ENCODE measurements at places on chromosomes 4 and X.

DNA sequence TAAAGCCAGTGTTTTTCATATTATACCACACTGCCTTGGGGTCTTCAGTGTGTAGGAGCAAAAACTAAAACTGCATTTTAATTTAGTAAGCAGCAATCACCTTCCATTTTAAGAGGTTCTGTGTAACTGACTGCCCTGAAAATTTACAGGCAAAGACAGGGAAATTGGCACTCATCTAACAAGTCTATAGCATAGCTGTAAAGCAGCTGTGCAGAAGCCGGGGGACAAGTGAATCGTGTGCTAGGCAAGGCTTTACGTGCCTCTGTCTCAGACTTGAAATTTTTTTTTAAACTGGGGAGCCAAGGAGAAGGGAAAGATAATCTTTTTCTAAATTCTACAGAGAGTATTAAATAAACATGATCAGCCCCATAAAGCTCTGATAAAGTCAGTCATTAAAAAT, 39.7 kb downstream of the TSPAN5 start:
- DNase-seq: no peak

GRCh38 chr4:164251257-164251656, 502.7 kb upstream of the SMIM31 start:
- DNase-seq: no peak

DNA sequence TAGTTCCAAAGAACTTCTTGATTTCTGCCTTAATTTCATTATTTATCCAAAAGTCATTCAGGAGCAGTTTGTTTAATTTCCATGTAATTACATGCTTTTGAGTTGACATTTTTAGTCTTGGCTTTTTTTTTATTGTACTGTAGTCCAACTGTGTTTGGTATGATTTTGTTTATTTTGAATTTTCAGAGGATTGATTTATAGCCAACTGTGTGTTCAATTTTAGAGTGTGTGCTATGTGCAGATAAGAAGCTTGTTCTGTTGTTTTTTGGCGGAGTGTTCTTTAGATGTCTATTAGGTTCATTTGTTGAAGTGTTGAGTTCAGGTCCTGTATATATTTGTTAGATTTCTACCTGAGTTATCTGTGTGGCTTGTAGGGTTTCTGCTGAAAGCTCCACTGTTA, 533.6 kb downstream of the TRAM1L1 start:
- no peak for DNase-seq

DNA sequence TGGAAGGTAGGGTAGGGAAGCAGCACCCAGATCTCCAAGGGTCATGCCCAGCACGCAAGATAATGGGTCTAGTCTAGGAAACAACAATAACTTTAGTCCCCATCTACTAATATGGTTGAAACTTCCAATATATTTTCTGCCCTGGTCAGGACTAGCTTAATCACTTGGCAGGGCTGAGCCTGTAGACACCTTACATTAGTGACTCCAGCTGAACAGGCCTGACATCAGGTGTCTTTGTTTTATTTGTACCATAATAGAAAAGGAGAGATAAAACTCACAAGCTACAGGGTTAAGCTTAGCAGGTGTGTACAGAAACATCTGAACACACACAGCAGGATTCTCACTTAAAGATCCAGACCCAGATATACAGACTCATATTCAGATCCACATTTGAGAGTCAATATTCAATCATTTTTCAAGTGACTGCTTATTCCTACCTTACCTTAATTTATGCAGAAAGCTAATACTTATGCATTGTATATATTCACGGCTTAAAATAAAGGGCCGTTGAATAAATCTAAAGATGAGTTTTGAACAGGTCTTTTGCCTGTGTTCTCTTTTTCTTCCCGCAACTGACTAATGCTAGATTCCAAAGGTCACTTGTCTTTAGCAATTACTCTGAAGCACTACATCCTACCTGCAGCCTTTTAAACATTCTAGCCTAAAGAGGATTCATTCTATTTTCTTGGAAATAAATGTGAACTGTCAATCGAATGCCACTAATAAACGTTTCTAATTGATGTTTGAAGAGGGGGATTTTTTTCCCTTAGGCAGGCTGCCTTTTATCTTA, 745.3 kb downstream of the RPA4 start:
- no peak for DNase-seq

DNA sequence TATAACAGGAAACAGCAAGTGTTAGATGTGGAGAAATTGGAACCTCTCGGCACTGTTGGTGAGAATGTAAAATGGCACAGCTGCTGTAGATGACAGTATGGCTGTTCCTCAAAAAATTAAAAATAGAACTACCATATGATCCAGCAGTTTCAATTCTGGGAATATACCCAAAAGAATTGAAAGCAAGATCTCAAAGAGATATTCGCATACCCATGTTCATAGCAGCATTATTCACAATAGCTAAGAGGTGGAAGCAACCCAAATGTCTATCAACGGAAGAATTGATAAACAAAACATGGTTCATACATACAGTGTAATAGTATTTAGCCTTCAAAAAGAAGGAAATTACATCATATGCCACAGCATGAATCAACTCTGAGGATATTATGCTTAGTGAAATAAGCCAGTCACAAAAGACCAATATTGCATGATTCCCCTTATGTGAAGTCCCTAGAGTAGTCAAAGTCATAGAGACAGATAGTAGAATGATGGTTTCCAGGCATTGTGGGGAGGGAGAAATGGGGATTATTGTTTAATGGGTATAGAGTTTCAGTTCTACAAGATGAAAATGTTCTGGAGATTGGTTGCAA, 467.7 kb downstream of the IDS start:
- DNase-seq: no peak

DNA sequence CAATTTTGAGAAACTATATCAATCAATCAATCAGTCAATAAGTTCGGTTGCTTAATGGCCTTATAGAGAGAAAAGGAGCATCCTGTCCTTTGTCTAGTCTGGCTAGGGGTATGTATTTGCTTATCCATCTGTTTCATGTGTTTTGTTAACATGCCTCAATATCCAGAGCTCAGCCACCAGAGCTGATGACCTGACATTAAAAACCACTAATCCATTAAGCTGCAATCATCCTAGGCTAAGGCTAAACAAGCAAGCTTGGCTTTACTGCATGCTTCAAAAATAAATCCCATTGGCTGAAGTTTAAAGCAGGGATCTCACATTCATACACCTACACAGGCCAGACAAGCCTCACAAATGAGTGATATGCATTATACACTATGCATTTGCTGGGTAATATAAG, 139.7 kb downstream of the INPP4B start:
- no peak for DNase-seq

DNA sequence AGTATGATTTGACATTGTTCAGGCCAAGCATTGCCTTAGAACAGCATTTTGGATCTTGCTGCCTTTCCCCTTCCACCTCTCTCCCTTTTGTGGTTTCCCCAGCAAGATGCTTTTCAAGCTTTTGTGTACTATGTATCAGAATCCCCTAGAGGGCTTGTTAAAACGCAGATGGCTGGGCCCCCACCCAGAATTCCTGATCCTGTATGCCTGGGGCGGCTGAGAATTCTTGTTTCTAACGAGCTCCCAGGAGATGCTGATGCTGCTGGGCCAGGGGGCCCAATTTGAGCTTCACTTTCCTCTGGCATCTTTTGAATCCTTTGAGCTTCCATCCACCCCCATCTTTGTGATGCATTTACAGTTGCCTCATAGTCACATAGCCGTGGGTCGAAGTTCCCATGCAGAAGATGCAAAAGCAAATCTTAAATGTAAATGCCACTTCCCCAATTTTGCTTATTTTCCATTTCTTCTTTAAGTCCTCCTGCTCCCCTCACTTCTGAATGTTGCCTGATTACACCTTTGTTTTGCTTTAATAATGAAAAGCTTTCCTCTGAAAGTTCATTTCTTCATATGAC, 18.5 kb downstream of the HCCS start:
- no peak for DNase-seq

- no peak for DNase-seq
Observed at GRCh38 chr4:6087669-6088341, 69.6 kb upstream of the C4orf50 start.

GRCh38 chrX:8820910-8821527, 19.8 kb upstream of the FAM9A start:
- no peak for DNase-seq

- no peak for DNase-seq
Observed at GRCh38 chrX:50952406-50952805, 41.9 kb downstream of the BMP15 start.

DNA sequence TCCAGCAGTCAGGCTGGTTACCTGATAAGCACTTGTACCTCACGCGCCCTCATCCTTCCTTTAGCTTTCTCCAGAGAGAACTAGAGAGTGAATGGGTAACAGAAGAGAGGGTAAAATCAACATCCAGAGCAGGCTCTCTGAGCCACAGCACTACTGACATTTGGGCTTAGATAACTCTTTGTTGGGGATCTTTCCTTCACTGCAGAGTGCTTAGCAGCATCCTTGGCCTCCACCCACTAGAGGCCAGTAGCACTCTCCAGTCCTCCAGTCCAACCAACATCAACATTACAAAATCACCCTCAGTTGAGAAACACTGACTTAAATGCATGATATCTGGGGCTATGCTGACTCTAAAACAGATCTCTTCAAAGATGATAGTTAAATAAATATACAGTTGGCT, 220.7 kb downstream of the TACR3 start:
- no peak for DNase-seq

GRCh38 chrX:30690330-30690729, 37.1 kb downstream of the GK start:
- no peak for DNase-seq

- no peak for DNase-seq
Observed at GRCh38 chr4:168662297-168662984, 165.6 kb downstream of the PALLD start.

DNA sequence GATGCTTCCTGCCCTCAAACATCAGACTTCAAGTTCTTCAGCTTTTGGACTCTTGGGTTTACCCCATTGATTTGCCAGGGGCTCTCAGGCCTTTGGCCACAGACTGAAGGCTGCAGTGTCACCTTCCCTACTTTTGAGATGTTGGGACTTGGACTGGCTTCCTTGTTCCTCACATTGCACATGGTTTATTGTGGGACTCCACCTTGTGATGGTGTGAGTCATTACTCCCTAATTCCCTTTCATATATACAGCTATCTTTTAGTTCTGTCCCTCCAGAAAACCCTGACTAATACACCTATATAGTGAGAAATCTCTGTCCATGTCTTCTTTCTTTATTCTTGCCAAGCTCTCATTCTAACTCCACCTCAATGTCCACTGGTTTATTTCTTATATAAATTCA, 736.9 kb upstream of the HS3ST1 start:
- no peak for DNase-seq

DNA sequence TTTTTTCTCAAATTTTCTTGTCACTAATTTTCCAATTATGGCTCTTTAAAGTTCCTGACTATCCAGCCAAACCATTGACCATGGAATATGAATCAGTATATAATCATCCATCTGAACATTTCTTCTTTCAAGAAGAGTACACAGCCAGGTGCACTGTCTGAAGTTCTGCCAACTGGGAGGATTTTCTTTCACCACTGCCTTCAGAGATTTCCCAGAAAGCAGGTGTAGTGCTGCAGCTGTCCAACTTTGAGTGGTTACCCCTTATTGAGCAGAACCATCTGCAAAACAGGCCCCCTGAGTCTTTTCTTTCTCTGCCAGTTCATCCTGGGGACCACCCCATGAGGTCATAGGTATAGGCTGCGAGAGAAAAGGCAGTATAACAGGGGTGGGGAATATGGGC, 1213.2 kb downstream of the RAPGEF2 start:
- no peak for DNase-seq

DNA sequence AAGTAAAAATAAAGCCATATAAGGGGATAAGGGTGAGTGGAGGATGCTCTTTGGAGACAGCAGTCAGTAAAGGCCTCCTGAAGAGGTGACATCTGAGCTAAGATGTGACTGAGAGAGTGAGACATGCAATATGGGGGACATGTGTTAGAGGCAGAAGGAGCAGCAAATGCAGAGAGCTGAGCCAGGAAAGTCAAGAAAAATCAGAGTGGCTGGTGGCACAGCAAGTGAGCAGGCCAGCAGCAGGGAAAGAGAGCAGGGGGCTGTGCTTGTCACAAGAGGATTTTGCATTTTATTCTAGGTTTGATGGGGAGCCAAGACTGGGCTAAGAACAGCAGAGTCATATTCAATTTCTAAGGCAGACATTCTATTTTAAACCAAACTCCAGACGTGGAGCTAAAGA, 394.5 kb downstream of the KCNIP4 start:
- DNase-seq: no peak

GRCh38 chr4:6887591-6888371, 21.8 kb upstream of the TBC1D14 start:
- DNase-seq: no peak

DNA sequence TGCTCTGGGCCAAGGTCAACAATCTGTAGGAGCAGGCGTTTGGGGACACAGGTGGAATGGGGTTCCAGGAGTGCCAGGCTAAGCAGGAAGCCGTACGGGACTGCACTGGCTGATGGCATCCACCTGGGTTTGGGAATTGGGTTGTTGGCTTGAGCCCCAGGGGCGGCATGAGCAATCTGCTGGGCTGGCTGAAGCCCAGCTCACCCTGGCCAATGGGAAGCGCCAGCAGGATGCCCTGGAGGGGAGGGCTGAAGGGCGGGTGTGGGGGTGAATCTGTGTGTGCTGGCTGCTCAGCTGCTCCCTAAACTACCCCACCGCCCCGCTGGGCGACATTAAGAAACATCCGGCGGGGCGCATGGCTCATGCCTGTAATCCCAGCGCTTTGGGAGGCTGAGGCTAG, 8.9 kb upstream of the RGS12 start:
- DNase-seq: no peak

GRCh38 chrX:71504346-71504745, 28.6 kb upstream of the OGT start:
- DNase-seq: no peak

GRCh38 chr4:189443341-189443740, 497.3 kb upstream of the FRG1 start:
- DNase-seq: no peak

- DNase-seq: no peak
Observed at GRCh38 chr4:38287101-38287851, 327.1 kb downstream of the PTTG2 start.

DNA sequence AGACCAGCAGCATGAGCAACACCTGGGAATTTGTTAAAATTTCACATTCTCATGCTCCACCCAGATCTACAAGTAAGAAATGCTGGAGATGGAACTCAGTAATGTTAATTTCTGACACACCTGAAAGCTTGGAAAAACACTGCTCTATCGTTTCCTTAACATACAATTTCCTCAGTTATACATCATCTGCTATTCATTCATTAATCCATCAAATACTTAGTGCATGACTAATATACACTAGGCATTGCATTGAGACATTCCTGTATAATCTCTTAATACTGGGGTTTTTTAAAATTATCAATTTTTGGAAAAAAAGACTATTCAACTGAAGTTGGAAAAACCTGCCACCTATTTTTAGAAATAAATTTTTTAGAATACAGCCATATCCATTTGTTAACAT, 106.1 kb downstream of the CHM start:
- no peak for DNase-seq

DNA sequence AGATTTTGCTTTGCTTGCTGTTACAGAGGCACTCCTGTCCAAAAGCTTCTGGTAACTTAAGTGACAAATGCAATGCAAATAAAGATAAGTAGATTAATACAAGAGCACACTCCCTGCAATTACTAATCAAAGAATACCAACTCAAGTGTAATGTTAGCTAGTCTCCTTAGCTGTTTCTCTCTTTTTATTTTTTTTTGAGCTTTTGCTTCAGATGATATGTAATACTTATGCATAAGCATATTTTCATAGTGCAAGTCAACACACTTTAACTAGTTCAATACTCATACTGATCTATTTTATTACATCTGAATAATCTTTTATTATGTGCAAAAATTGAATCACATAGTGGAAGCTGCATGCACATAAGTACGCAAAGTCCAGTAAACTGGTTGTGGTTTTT, 2.7 kb downstream of the SLC7A11 start:
- DNase-seq: no peak

All from stimulated activated CD4-positive, alpha-beta T cell treated with anti-CD3 and anti-CD28 coated beads, Interleukin-2, amount 100 ng/mL, for 24 hours (primary cell).